LHCN-M2 (cell line): ENCODE measurements at places on chromosomes 4 and X. TPM values are rescaled to one million over a fixed set of nuclear protein-coding genes. Genes with fewer than 3 reads are reported as not detected.

GRCh38 chr4:3266076-3266475 lies 17.1 kb downstream of the MSANTD1 start:
- no peak for DNase-seq

GPC3 gene
- total RNA-seq: not detected in 2 replicates

- peak; percentile 0 for DNase-seq
Observed at GRCh38 chr4:35025152-35025834, 1219.0 kb downstream of the ARAP2 start.

AADAT gene
- 9.0 and 9.3 TPM in 2 replicates for total RNA-seq

- no peak for DNase-seq
Observed at GRCh38 chrX:124342174-124342867, 4.0 kb upstream of the SH2D1A start.

HHIP gene
- 1.7 and 3.7 TPM in 2 replicates for total RNA-seq

HEPH gene
- total RNA-seq: 32.3 and 33.6 TPM in 2 replicates

GRCh38 chr4:185869427-185869826 lies 57.4 kb upstream of the SORBS2 start:
- no peak for DNase-seq

- no peak for DNase-seq
Observed at GRCh38 chr4:128551280-128551679, 258.2 kb upstream of the JADE1 start.

GAB3 gene
- total RNA-seq: 2.4 and 12.5 TPM in 2 replicates

DNA sequence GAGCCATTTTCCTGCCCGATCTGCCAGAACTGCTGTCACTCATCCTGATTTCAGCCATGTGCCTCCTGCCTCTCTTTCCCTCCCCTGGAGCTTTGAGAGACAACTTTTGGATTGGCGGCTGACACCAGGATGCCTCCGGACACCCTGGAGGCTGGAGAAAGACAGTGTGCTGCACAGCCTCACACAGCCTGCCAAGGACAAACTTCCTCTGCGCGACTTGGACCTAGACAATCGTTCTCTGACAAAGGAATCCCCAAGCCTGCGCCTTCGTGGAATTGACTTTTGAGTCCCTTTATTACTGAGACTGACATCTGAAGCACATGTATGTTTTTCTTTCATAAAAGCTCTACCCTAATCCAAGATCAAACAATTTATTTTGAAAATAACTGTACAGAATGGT lies 10.8 kb upstream of the LDB2 start:
- no peak for DNase-seq

- DNase-seq: peak; percentile 73
Observed at GRCh38 chr4:1910643-1911042, 39.5 kb downstream of the NSD2 start.

GRCh38 chr4:159174645-159175084 lies 71.8 kb downstream of the RAPGEF2 start:
- no peak for DNase-seq

GRCh38 chr4:145782756-145783155 lies 102.8 kb downstream of the C4orf51 start:
- DNase-seq: no peak

DNA sequence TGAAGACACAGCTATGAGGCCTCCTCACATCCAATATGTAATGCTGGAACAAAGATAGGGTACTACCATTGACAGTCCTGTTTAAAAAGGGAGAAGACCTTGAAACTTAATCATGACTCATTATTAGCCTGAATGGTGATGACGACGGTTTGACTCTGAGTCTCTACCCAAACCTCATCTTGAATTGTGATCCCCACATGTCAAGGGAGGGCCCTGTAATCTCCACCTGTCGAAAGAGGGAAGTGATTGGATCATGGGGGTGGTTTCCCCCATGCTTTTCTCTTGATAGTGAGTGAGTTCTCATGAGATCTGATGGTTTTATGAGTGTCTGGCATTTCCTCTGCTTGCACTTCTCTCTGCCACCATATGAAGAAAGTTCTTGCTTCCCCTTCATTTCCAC lies 395.3 kb upstream of the CPEB2 start:
- peak; percentile 49 for DNase-seq

AMBN gene
- total RNA-seq: not detected in 2 replicates

DNA sequence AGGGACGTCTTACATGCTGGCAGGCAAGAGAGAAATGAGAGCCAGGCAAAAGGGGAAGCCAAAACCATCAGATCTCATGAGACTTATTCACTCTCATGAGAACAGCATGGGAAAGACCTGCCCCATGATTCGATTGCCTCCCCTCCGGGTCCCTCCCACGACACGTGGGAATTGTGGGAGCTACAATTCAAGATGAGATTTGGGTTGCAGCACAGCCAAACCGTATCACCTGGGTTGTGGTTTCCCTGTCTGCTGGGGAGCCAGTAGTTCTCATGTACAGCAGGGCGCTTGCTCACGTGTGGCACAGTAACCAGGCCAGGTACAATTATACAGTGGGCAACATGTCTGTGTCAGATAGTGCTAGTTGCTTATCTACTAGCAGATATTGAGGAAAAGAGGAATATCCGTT lies 11.1 kb upstream of the RS1 start:
- no peak for DNase-seq

ADGRG2 gene
- 0.11 and 0.13 TPM in 2 replicates for total RNA-seq

DNA sequence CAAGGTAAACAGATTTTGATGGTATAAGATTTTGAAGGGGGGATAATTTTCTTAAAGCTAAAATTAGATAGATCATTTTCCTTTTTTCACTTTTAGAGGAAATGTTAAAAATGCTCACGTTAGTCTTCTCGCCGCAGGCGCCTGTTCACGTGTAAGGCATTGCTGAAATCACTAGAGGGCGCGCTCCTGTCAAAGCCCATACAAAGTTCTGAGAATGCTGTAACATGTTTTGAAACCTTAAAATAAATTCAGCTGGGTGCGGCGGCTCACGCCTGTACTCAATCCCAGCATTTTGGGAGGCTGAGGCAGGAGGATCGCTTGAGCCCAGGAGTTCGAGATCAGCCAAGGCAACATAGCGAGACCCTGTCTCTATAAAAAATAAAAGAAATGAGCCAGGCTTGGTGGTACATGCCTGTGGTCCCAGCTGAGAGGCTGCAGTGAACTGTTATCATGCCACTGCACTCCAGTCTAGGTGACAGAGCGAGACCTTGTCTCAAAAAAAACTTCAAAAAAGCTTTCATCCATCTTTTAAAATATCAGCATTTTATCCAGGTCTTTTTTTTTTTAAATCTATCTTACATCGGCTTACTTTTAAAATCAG lies 138.0 kb downstream of the RBMX2 start:
- DNase-seq: peak; percentile 22

GRCh38 chr4:41436419-41436818 lies 101.5 kb upstream of the LIMCH1 start:
- DNase-seq: no peak

- peak; percentile 41 for DNase-seq
Observed at GRCh38 chrX:41692162-41692749, 3.5 kb downstream of the GPR34 start.

NXF2B gene
- total RNA-seq: not detected in 2 replicates

EDNRA gene
- total RNA-seq: 36.5 and 39.5 TPM in 2 replicates

DNA sequence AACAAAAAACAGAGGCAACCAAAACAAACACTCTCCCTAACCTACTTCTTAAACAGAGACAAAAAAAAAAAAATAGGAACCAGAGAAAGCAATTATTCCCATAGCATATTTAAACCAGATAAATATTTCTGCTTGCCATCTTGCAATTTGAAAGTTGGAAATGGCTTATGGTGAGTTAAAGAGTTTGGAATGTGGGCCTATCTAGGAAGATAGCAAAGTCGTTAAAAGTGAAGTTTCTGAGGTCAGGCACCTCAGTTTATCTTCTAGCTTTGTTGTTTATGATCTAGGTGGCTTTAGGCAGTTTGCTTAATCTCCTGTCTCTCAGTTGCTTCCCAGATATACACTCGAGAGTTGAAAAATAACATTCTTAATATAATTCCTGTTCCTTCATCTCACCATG lies 284.2 kb downstream of the KCNIP4 start:
- no peak for DNase-seq

SHOX gene
- not detected in 2 replicates for total RNA-seq

DNA sequence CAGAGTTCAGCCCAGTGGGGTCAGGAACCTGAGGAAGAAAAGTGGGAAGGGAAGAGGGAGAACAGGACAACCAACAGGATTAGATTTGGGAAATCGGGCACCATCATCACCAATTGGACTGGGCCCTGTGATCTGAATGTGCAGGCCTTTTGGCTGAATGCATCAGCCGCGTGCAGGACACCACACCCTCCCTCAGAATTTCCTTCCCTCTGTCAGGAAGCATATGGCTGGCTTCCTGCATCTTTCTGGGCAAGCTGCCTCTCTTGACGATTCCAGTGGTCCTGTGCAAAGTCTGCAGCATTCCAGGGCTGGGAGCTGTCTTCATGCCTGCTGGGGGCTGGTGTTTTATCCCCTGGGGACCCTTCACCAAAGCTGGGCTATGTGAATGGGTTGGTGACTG lies 16.4 kb downstream of the MAGEA4 start:
- DNase-seq: no peak

GRCh38 chr4:91961504-91961903 lies 342.3 kb upstream of the GRID2 start:
- DNase-seq: peak; percentile 20

DNA sequence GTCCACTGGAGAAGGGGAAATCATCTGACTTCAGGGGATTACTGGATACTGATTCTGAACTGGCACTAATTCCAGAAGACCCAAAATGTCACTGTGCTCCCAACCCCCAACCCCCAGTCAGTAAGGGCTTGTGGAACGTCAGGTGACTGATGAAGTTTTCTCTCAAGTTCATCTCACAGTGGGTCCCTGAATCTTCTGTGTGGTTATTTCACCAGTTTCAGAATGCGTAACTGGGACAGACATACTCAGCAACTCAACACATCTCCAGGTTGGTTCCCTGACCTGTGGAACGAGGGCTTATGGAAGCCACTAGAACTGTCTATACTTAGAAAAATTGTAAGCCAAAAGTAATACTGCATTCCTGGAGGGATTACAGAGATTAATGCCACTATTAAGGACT lies 45.3 kb downstream of the DDX60L start:
- no peak for DNase-seq

DNA sequence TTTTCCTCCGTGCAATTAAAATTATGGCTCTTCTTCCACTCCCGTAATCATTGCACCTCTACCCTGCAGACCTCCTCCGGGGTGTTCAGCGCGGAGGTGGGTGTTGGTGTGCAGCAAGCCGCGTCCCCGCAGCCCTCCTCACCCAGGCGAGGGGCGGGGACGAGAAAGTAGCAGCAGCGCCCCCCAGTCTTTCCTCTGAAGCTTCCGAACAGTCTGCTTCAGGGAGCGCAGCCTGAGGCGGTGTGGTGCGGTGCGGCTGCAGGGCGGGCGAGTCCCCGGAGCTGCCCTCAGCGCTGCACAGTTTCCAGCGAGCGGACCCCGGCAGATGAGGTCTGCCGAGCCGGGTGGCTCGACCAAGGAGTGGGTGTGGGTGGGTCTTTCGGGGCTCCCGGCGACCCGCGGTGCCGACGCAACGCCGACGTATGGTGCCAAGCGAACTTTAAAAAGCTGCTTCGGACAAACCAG lies at the start of gene FRAS1:
FRAS1 (plus strand) TSS at position 189 of the 465 bp plus-strand sequence. CDS start 687 bp downstream, outside the sequence.
- peak; percentile 35 for DNase-seq

DNA sequence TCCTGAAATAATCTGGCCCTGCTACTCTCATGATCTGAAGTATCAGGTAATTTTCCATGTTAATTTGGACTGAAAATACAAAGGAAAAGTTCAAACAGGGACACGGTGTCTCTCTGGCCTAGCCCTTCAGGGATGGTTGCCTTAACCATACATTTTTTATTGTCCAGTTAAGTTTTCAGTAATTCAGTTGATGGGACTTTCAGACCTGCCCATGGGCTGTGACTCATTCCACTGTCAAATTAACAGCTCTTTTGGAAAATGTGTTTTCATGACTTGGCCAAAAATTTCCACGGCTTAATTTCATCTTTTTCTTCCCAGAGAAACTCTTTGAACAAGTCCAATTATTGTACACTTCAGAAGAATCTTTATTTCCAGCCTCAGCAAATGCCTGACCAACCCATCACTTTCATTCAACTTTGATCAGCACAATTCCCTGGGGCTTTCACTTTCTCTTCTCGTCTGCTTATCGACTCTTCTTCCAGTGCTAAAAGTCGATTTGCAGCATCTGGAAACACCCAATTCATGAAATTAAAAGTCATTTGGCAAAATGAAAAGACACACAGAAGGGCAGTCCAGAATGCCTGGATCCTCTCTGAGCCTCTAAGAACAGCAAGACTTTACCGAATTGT lies 293.9 kb downstream of the RAB28 start:
- DNase-seq: no peak

DNA sequence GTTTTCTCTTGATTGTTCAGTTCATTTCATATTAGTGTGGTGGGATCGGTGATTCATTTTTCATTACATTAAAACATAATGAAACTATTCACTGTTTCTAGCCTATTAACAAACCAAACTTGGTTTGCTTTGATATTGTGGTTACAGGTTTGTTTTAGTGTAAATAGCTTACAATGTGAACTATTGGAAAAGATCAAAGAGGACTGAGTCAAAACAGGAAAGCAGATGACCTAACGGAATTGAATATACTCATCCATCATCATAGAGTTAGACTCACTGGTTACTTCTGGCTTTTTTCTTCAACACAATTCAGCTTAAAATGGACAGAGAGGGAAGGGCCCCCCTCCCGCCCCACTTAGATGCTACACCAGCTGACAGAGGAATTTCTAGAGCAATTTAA lies 616.2 kb upstream of the AADAT start:
- no peak for DNase-seq

BEX5 gene
- total RNA-seq: not detected in 2 replicates

- DNase-seq: no peak
Observed at GRCh38 chr4:26132858-26133257, 188.0 kb upstream of the RBPJ start.

GRID2 gene
- not detected in 2 replicates for total RNA-seq

- DNase-seq: peak; percentile 31
Observed at GRCh38 chr4:127505203-127505602, 127.6 kb upstream of the INTU start.

GRCh38 chr4:103012060-103012459 lies 7.4 kb downstream of the SLC9B1 start:
- no peak for DNase-seq

DNA sequence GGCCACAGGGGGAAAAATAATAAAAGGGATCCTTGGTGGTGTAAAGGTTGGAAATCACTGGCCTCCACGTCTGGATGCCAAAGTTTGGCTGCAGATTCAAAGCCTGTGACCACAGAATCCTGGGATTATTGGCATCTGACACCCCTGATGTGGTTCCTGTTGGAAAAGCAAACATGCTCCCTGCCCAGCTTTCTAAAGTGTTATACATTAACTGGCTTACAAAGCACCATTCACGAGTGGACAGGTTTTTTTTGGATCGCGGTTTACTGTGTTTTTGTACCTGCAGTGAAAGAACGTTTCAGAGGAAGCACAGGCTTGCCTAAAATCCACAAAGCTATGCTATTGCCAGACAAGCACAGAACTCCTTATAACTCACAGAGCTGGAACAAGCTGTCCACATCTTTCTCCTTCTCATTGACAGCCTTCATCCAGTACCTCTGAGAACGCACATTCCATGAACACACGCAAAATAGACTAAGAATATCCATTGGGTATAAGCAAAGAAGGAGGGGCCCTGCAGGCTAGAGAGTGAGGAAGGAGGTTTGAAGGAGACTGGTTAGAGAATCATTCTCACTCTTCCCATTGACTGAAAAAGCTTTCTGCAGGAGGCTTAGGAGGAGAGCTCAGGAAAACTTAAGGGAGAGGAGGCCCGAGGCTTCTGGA lies 14.5 kb upstream of the CAPN6 start:
- no peak for DNase-seq
